ENCODE measurements at places on chromosomes 13 and 19.

- no peak for DNase-seq
Observed at GRCh38 chr19:16571283-16571682, 932 bp downstream of the SLC35E1 start.

GRCh38 chr19:1453525-1454364 is 3.8 kb downstream of the APC2 start:
- no peak for DNase-seq

DNA sequence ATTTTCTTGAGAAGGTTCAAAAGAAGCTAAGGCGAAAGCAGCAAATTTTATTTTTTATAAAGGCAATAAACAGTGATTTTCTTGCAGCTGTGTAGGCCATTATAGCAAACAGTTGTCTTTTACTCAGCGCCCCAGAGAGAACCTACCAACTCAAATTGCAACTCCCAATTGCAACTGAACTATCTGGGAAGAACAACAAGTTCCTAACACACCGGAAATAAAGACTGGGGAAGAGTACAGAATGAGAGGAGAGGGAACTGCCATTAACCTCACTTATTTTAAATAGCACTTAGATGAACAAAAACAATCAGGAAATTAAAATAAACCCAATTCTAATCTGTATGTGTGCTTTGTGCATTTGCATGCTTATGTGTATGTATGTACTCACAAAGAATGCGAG is 171.1 kb downstream of the KCTD12 start:
- no peak for DNase-seq

- peak; percentile 27 for DNase-seq
Observed at GRCh38 chr19:54266133-54266532, 9.1 kb upstream of the LILRB5 start.

DNA sequence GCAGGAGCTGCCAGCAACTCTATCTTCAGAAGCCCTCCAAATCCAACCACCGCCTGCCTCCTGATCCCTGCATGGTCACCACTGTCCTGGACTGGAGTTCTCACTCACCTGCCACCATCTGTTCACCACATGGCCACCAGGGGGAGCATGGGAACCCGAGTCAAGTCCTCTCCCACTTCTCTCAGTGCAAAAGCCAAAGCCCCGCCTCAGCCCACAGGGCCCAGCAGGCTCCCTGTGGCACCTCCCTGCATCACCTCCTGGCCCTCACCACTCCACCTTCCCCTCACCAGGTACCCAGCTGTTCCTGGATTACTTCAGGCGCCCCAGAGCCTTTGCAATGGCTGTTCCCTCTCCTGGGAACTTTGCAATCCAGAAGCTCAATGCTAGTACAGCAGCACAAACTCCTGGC is 5.3 kb downstream of the DHPS start:
- peak; percentile 77 for DNase-seq

- DNase-seq: no peak
Observed at GRCh38 chr13:100338275-100338674, 249.4 kb downstream of the PCCA start.

GRCh38 chr19:27774337-27774736 is 1438.6 kb downstream of the UQCRFS1 start:
- DNase-seq: no peak

- DNase-seq: peak; percentile 77
Observed at GRCh38 chr19:19531951-19532805, 3.5 kb downstream of the YJEFN3 start.

DNA sequence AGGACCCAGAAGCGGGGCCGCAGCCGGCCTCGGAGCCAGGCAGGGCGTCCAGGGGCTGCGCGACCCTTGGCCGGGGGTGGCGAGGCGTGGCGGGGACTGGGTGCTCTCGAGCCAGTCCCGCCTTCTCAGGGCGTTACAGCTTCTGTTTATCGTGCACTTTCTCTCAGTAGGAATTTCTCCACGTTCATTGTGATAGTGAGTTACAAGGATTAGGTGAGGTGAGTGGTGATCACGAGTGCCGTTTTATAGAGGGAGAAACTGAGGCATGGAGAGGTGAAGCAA is 600 bp downstream of the AP1M1 start:
- no peak for DNase-seq

DNA sequence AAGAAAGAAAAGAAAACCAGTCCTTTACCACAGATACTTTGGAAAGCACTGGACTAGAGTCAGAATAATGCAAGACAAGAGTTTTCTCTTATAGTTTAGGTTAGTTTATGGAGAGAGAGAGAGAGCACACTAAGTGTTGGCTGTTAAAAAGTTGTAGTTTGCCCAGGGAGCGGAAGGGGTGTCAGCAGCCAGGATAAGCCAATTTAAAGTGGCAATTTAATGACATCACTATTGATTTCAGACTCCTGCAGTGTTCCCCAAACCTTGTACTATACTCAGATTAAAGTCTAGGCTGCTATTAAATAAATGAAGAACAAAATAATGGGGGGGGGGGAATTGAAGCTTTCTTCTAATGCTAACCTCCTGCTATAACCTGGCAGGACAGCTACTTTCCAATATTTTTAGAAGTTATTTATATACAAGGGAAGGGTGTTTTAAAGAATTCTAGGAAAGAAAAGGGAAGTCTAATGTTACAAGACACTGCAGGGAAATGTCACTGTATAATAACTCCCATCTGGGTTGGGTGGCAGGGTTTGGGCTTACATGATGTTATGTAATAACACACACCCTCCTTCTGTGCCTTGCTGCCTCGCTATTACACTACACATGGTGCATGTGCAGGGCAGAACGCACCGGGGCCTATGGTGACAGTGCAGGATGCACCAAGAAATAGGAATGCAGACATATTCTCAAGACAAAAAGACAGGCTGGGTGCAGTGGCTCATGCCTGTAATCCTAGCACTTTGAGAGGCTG is 19.9 kb downstream of the TPT1 start:
- no peak for DNase-seq

GRCh38 chr13:20353973-20354372 is 121.9 kb upstream of the GJB6 start:
- no peak for DNase-seq

DNA sequence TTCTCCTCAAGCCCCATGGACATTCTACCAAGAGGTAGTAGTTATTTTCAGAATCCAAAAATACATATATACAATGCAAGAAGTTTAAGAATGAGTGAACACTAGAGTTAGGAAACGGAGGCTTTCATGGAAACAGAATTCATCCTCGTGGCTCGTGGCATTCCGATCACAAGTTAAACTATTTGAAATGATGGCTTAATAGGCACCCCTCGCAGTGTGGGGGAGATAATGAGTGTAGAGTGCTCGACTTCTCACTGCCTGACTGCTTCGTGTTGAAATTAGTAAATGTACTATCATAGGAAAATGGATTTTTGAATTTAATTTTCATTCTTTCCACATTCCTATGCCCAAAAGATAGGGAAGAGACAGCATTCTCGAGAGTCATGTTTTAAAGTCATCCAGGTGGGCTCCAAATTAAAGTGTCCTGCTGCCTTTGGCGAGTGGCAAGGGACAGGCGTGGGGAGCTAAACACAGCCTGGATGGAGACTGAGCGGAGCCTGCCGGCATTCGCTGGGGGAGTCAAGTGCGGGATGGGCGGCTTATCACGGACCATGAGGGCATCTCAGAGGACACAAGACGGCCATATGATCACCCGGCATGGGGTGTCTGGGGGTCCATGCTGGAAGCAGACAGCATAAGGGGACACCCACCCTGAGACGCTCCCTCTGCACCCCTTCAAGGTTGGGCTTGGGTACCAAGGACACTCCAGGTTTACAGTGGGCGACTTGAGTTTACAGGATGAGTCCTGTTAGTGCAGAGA is 165.2 kb downstream of the TEX29 start:
- no peak for DNase-seq

DNA sequence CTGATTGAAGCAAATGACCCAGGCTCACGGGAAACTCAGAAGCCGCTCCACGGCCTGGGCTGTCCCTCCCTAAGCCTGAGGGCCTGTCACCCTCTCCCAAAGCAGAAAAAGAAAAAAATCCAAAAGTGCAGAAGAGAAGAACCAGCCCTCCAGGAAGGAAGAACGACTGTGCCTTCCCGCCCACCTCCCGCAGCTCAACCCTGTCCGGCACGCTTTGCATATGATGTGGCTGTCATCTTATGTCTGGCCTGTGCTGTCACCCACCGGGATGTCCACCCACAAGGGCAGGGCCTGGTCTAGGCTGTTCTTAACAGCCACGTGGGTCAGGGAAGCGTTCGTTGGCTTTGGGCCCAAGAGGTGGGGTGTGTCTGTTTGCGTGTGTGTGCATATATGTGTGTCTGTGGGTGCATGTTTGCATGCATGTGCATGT is 13.7 kb downstream of the ZBTB7A start:
- DNase-seq: no peak

- no peak for DNase-seq
Observed at GRCh38 chr13:99256709-99257108, 1.5 kb downstream of the GPR18 start.

DNA sequence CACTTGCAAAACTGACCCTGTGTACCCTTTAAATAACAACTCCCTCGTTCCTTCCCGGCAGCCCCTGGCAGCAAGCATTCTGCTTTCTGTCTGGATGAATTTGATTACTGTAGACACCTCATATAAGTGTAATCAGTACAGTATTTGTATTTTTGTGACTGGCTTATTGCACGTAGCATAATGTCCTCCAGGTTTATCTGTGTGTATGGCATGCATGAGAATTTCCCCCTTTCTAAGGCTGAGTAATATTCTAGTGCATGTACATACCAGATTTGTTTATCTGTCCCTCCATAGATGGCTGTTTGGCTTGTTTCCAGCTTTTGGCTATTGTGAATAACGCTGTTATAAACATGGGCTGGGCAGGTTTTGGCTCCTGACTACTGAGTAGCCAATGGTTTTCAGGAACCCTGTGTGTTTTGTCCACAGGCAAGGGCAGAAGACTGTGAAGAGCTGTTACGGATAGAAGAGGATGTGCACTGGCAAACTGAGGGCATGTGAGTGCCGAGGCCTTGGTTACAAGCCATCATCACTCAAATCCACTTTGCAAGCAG is 98.0 kb downstream of the ESD start:
- DNase-seq: no peak

DNA sequence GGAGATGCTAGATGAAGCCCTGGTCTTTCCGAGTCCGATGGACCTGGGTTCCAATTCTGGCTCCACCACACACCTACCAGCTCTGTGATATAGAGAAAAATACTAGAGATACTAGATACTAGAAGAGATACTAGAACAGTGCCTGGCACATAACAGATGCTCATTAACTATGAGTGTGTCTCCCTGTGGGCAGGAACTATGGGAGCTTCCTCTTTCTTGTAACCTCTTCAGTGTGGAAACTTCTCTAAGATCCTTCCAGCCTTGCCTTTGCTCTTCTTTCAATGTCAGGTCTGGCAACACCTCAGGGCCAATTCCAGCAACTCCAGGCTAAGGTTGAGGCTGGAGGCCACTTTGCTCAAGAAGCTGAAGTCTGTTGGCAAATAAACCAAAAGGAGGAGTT is 143.9 kb downstream of the KATNAL1 start:
- no peak for DNase-seq

Data from stimulated activated CD8-positive, alpha-beta memory T cell treated with anti-CD3 and anti-CD28 coated beads, Interleukin-4, amount 100 ng/mL, for 1 hour (primary cell).